ENCODE measurements at places on chromosomes 7 and 10.

- DNase-seq, result no peak
Observed at GRCh38 chr10:132537684-132538001, at the start of gene INPP5A. Gene INPP5A (plus strand): TSS chr10:132537787. CDS start chr10:132538097, 310 bp downstream.

DNA sequence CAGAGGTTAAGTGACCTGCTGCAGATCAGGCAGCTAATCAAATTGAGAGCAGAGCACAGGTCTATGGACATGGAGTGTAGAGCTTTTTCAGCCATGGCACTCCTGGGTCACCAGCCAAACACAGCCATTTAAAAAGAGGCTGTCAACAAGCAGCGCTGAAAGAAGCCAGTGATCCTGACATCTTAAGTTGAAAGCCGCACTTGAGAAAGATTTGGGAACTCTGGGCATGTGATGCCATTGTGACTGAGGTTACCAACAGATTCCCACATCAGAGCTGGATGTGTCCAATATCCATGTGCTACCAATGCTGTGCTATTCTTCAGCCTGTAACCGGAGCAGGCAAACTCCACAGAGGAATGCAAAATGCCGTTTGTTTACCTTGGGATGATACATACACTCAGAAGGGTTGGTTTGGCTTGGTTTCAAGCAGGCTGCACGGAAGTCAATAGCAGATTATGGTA lies 56.2 kb upstream of the ABLIM1 start:
- DNase-seq, result no peak

- DNase-seq, result no peak
Observed at GRCh38 chr7:130935564-130936157, 201.7 kb upstream of the KLF14 start.

- DNase-seq, result no peak
Observed at GRCh38 chr7:120033114-120033513, 239.9 kb upstream of the KCND2 start.

GRCh38 chr10:129694691-129695243 lies 227.7 kb downstream of the MGMT start:
- no peak for DNase-seq

Measured in DMS79 (cell line).